Lung (tissue), 17 donors: ENCODE measurements at places on chromosomes 16 and 17. TPM values are rescaled to one million over a fixed set of nuclear protein-coding genes. Genes with fewer than 3 reads are reported as not detected.

PIMREG gene
- polyA plus RNA-seq = 0.84 TPM

GRCh38 chr16:25855063-25855462, 163.3 kb downstream of the HS3ST4 start:
- DNase-seq = no peak

DNA sequence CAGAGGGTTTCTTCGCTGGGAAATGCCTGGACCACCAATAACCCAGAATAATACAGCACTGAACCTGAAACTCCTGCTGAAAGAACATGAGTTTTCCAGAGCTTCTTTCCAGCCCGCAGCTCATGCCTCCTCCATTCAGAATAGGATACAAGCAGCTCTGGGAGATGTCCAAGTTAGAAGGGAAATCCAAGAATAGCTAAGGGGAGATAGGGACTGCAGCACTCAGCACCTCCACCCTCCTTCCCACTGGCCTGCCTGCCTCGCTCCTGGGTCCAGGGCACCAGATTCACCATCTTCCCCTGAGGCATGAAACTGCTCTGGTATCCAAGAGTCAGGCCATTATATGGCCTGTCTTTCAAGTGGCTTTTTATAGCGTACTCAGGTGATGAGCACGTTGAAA, 4.1 kb downstream of the KRT31 start:
- DNase-seq = no peak

GRCh38 chr16:67760206-67760955, 41.3 kb upstream of the GFOD2 start:
- no peak for DNase-seq

DNA sequence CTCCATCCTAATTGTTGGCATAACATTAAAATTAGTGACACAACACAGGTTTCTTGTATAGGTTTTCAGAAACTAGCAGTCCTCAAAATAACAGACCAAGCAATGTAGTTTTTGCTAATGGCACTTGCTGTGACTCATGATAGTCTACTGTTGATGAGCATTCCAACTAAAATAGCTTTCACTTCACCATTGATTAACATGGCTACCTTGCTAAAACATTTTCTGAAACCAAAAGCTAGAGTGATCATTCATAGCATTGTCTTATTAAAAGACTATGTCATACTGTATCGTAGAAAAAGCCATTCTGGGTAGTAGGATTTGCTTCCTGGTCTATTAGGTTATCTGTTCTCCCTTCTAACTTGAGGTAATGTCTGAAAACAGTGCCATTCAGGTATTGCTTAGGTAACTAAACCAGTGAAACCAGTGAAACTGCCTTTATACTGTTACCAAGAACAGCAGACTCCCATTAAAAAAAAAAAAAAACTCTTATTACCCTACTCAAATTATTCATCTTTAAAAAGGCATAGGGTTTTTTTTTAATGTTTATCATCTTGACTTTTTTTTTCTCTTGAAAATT, 2.5 kb upstream of the CLTC start:
- DNase-seq = no peak
